ENCODE measurements at places on chromosomes 2 and 18.

DNA sequence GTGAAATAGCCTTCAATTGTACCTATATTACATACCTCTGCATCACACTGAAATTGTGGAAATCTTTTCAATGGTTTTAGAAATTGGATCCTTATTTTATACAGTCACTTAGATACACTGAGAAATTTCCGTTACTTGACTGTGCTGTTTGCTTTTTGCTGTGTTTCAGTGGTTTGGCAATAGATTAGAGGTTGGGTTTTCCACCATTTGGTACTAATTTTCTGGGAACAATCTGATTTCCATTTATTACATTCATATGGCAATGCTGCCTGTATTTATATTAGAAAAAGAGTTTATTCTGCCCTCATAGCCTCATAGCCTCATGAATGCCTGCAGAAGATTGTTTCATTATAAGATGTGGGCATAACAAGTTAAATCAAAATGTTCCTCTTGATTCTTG, 285.0 kb downstream of the GULP1 start:
- DNase-seq, result no peak

DNA sequence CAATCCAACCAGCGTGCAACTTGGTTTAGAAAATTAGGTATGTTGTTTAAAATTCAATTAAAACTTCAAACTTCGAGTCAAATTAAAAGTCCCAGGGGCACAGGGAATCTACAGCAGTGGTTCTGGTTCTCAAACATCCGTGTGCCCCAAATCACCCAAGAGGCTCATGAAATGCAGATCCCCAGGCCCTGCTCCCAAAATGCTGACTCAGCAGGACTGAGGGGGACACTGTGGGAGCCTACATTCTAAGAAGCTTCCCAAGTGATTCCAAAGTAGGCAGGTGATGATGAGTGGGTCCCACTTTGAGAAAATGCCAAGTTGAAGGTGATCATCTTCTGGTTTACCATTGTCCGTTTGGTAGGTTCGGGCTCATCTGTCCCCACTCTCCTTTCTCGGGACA, 82.3 kb downstream of the GALNT14 start:
- DNase-seq, result no peak

DNA sequence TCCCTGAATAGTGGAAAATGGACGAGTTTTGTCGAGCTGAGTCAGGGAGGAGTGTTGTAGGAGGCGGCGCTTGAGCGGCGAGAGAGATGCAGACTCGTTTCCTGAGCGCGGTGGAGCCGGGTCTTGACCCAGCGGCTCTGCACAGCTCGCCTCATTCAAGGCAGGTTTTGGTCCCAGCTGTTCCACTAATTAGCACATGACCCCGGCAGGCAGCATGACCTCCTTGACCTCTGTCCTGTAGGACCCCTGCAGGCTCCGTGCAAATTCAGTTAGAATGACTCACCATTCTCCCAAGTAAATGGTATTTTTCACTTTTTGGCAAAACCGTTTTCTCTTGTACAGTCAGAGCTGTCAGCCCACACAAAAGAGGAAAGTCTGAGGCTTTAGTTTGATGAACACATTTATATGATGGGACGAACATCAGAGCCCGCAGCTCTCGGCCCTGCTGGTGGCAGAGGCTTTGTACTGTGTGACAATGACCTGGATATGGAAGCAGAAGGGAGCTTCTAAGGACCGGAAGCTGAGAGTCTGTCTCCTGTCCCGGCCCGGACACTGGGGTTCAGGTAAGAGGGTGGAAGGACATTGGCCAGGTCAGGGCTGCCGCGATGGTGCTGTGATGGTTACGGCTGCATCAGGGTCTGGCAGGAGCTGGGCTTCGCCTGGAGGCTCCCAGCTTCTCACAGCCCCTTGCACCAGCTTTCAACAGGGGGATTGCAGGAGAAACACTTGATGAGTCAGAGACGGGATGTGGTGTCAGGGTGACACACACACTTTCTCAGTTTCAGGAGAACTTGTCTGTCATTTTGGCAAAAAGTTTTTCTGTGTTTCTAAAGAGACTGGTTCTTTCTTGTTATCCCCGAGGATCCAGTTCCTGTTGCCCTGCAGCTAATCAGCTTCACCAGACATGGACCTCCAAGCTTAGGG, 29.9 kb upstream of the ALKAL2 start:
- no peak for DNase-seq

- no peak for DNase-seq
Observed at GRCh38 chr2:145088756-145089155, 568.8 kb upstream of the ZEB2 start.

DNA sequence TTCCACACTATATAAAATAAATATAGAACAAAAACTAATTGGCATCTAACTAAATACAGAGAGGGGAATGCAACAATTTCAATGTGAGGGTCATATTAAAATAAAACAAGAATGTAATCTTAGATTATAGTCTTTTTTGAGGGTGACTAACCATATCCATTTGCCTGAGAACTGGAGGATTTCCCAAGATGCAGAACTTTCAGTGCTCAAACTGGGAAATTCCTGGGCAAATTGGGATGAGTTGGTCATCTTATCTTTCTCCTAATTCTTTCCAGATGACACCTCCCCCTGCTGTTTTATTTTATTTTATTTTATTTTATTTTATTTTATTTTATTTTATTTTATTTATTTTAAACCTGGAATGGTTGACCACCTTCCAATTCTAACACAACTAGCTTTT, 846.2 kb downstream of the SLC4A3 start:
- no peak for DNase-seq

DNA sequence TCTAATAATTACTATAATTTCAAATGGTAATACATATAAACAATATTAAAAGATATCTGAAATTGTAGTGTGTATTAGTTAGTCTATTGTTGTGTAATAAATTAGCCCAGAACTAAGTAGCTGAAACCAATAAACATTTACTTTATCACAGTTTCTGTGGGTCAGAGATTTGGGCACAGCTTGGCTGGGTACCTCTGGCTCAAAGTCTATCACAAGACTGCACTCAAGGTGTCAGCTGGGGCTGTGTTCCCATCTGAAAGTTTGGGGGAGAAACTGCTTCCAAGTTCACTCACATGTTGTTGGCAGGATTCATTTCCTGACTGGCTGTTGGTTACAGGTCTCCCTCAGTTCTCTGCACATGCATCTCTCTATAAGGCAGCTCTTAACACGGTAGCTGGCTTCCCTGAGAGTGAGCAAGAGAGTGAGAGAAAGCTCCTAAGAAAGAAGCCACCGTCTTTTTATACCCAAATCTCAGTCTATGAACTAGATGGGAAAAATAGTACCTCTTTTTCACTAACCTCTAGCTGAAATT, 25.6 kb upstream of the WIPF1 start:
- peak; percentile 12 for DNase-seq

- no peak for DNase-seq
Observed at GRCh38 chr18:1653873-1654272, 749.2 kb downstream of the ADCYAP1 start.

Measured in dermis microvascular lymphatic vessel endothelial cell (primary cell).